ENCODE measurements at places on chromosomes 2 and 18.

GRCh38 chr2:18402-19271, 27.7 kb downstream of the FAM110C start:
- no peak for DNase-seq

GRCh38 chr2:235279965-235280364, 213.9 kb upstream of the AGAP1 start:
- DNase-seq, result no peak

- no peak for DNase-seq
Observed at GRCh38 chr2:109631741-109632140, 17.6 kb downstream of the SOWAHC start.

DNA sequence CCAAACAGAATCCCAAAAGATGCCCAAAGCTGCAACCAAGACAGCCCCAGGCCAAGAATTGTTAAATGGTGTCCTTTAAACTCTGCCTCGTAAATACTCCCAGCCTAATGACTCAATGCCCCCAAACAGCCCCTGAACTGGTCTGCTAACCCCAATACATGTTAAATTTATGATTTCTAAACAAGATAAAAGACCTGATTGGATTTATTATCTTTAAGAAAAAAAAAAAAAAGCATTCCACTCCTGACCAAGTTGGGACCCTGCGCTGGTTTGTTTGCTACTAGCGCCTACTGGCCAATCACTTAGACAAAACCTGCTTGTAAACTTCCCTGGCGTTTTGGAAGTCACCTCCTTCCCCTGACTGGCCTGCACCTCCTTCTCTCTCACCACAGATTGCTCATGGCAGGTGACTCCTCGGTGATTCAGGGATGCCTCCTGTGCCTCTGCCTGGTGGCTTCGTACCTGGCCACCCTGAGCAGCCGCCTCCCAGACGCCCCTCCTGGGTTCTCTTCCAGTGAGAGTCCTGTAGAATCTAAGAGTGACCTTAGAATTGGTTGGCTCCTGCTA, 121.3 kb downstream of the BCL11A start:
- no peak for DNase-seq

GRCh38 chr2:42246562-42246961, 77.4 kb downstream of the EML4 start:
- no peak for DNase-seq

- DNase-seq, result no peak
Observed at GRCh38 chr2:10452312-10452711, 4.2 kb upstream of the ODC1 start.

- DNase-seq, result no peak
Observed at GRCh38 chr18:45370255-45371010, 244.8 kb upstream of the SLC14A2 start.

DNA sequence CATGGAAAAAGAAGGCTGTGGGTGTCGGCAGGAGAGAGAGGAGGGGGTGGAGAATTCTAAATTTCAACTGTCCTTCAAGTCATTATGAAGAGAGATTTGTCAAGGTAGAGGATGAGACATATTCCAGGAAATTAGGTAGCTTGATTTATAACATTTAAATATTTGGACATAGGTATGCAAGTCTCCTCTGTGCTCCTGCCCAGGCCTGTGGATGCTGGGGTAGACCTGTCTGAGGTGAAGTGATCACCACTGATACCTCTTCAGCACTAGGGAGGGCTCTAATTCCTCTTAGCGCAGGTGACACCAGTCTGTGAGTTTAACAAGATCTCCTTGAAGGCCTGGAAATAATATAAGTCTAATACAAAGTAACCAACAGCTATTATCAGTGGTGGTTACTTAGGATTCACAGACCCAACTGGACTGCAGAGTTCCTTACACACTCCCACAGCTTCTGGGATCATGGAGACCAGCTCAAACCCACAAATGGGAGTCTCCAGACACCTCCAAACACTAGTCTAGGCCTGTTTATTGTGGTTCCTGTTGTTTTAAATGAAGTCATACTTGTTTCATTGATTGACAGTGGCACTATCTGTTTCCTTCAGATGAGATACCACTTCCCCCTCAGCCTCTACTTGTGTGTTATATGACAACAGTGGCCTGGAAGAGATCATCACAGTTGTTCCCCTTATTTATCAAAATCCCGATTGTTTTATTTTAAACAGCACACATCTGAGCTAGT, 104.1 kb upstream of the ITPRID2 start:
- DNase-seq, result no peak

GRCh38 chr18:10265560-10266333, 188.7 kb upstream of the APCDD1 start:
- no peak for DNase-seq

DNA sequence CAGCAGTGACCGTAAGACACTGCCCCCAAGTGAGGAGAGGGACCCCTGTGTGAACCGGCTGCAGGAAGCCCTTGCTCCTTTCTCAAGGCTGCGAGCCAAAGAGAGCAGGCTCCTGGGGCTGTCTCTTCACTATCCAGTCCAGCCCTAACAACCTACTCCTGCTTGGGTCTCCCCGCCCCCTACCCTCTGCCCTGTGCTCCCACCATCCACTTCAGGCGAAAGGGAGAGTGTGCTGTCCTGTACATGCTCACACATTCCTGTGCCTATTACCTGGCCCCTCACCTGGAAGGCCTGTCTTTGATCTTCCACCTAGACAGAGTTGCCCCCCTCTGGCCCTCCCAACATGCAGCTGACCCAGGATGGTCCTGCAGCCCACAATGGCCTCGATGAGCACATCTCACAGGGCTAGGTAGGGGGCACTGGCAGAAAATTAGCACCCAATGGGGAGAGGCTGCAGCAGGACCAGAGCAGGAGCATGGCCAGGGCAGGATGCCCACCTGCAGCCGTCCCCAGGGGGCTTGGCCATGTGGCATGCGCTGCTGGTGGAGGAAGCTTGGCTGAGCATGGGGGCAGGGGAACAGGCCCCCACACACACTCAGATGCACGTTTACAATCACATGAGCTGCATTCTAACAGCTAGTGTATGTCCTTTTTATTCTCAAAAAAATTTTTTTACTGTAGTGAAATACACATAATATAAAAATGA, 93.5 kb downstream of the POLR1A start:
- no peak for DNase-seq

DNA sequence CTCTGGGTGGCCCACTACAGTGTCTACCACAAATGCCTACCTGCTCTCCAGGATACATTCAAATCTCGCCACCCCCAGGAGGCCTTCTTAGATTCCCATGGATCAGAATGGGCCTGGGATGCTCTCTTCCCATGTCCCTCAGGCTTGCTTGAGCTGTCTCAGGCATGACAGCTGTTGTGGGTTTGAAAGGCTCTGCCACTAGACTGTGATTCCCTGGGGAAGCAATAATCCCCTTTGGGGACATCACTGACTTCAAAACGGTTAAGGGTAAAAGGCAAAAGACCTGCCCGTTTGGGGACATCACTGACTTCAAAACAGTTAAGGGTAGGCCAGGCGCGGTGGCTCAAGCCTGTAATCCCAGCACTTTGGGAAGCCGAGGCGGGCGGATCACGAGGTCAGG, 35.8 kb upstream of the ZNF516 start:
- DNase-seq, result no peak

DNA sequence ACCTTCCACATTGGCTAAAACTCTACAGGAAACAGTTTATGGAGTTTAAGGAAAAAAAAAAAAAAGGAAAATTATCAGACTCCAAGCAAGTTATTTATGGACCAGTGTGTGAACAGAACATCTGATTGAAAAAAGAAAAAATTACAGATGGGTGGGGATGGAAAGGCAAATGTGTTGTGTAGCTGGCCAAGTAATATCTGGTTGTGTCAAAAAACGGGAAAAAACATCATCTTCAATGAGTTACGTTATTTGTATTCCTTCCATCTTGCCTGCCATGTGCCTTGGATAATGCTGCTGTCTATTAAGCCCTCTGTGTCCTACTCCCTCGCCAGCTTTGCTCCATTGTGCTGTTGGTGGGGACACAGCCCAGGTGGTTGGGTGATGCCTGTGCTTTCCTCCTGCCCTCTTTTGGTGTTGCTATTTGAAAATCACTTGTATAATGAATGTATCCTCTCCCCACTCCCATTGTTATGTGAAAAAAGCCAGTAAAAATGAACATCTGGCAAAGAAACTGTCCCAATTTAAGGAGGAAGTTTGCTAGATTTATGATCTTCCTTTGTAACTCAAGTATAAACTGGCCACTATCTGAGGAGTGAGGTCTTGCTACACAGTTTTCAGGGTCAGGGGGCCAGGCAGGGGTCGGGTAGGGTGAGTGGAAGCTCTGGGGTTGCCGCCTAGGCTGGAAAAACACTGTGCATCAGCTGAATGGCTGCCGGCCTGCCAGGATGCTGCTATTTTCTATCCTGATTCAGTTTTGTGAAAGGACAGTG, 155.9 kb downstream of the FMNL2 start:
- peak; percentile 14 for DNase-seq

DNA sequence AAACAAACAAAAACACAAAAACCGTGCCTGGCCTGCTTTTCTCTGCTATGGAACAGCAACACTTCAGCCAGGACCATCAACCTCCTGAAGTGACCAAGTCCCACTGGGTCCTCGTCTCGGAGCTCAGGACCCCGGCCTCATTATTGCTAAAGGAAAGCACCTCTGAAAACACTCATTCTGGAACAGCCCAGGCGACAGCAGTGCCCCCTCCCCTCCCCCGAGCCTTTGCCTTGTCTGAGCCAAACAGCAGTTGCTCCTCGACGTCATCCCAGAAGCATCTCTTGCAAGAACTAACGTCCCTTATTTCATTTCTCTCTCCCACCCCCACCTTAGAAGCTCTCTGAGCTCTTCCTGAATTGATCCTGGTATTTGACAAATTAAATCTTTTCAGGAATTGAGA, 27.4 kb downstream of the APCDD1 start:
- no peak for DNase-seq

GRCh38 chr2:162475661-162476060, 131.7 kb downstream of the GCA start:
- DNase-seq, result peak; percentile 59

GRCh38 chr2:37324786-37325624, at the start of gene PRKD3:
TSS of gene PRKD3 (minus strand) at chr2:37324833. CDS start at chr2:37316524, 8,309 bp downstream.
- DNase-seq, result no peak

GRCh38 chr2:101435001-101435862, 39.7 kb downstream of the RFX8 start:
- no peak for DNase-seq

DNA sequence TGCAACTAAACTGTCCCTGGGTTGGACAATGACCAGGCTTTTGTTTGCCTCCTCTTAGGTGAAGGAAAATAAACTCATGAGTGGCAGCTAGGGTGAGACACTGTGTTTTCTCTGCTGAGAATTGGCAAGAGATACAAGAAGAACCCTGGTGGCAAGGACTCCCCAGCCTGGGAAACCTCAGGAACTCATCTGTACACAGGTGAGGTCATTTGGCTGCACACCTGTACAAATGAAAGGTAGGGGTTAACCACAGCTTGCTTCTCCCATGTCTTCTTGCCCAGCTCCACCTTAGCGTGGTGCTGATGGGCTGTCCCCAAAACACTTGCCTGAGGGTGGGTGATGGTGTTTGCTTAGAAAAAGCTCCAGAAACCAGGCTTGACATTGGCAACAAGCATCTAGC, 97.2 kb upstream of the FAM136A start:
- DNase-seq, result no peak

DNA sequence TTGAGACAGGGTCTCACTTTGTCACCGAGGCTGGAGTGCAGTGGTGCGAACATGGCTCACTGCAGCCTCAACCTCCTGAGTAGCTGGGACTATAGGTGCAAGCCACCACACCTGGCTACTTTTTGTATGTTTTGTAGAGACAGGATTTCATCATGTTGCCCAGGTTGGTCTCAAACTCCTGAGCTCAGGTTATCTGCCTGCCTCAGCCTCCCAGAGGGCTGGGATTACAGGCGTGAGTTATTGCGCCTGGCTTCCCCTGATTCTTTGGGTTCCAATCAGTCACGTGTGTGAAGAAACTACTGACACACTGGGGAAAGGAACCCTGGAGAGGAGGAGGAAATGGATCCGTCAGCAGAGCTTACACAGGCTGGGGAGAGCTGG, 22.3 kb upstream of the RAB10 start:
- no peak for DNase-seq

GRCh38 chr2:176125772-176126054, 3.2 kb downstream of the HOXD9 start:
- DNase-seq, result no peak

- DNase-seq, result no peak
Observed at GRCh38 chr18:32429402-32429801, 41.3 kb downstream of the GAREM1 start.

DNA sequence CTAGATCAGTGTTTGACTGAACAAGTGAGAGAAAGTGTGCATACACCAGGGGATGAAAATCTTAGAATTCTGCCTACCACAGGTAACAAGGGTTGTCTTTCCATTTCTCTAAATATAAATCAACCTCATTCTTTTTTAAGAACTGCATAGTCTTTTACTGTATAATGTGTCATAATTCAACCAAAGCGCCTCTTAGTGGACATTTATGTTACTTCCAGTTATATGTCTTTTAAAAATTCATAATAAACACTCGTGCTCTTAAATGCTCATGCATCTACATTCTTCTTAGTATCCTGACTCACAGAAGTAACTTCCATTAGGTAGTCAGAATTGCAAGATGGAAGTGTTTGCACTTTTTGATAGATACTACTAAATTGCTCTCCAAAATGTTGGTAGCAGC, 76.2 kb downstream of the CHRNA1 start:
- no peak for DNase-seq

DNA sequence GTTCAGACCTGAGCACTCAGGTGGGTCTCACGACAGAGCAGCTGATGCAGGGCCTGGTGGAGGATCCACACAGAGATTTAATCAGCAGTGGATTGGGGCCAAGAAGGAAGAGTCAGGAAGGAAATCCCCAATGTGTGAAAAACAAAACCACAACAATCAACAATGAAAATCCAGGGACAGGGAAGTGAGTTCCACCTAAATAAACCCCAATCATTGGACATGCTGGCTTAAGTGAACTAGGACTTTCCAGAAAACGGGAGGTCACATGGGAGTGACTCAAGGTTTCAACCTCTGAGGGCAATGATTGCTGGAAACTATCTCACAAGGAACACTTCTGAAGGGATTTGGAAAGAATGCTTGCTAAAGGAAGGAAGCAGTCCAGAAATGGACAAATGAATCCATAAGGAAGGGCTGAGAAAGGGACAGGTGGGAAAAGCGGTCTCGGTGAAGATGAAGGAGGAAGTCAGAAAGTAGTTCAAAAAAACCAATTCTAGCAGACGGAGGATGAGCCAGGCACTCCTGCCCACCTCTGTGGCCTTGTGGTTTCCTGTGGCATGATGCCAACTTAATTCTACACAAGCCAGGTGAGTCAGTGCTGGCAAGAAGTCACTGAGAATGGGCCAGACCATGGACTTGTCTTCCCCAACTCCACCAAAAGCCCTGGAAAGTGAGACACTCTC, 15.4 kb upstream of the XDH start:
- DNase-seq, result no peak

DNA sequence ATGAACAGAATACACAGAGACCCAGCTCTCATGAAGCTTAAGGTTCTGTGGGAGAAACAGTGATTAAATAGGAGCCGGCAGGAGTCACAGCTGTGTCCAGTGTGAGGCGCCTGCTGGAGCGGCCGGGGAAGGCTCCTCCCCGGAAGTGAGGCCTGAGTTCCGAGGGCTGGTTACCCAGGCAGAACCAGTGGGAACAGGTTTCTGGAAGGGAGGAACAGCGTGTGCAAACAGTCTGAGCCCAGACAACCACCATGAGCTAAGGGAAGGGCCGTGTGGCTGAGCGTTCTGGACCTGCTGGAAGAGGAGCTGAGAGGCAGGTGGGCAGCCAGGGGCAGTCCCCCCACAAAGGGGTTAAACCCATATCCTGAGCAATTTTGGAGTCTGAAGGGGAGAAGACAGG, 26.0 kb upstream of the NPAS2 start:
- no peak for DNase-seq

Measured in caudate nucleus (tissue), 63 donors.